ENCODE measurements at places on chromosomes 2 and 18.

- no peak for DNase-seq
Measured at GRCh38 chr2:231258701-231259100, 60.3 kb downstream of the ARMC9 start.

DNA sequence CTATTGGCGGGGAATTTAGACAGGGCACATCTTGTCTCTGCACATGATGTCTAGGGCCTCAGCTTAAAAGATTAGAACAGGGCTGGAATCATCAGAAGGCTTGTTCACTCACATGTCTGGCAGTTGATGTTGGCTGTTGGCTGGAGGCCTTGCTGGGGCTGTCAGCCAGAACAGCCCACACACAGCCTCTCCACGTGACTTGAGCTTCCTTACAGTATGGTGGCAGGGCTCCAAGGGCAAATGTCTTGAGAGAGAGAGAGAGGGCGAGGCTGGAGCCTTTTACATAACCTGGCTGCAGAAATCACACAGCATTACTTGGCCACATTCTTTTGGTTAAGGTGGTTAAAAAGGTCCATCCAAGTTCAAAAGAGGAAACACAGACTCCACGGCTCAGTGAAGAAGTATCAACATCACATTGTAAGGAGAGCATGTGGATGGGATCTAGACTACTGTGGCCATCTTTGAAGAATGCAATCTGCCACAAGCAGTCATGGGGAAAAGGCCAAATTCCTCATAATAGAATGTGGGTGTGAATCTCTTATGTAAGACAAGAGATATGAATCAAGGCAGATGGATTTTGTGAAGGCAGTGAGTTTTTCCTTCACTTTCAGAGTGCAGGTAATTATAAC is 30.4 kb downstream of the SRSF7 start:
- peak; percentile 59 for DNase-seq

DNA sequence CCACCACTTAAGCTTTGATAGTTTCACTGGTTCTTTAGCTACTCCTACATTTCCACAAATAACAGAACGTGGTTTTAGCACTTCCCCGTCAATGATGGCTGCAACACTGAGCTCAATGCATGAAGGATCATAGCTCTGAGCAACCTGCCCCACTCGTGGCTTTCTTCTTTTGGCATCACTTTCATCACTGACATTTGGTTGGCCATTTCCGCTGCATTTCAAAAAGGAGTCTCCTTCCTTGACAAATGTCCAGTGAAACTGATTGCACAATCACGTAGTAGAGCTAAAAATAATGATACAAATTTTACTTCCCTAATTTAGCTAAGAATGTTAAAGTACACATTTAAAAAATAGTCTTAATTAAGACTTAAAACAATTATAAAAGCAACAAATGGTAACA is 205.2 kb upstream of the HDAC4 start:
- no peak for DNase-seq

DNA sequence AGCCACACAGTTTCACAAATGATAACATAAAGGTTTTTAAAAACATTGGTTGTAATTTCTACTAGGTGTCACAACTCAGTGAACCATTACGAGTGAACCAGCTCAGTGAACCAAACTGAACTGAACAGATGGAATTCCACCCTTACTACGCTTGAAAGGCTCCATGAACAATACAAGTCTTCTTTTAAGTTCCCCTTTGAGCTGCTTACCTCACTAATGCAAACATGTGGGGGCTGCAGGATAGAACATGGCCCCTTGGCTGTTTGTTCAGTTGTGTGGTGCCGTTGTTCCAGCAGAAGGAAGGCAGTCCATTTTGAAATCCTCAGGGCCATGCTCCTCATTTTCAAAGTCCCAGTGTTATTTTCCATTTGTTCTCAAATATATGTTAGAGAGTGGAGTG is 30.7 kb upstream of the KLHL14 start:
- no peak for DNase-seq

GRCh38 chr18:10241579-10241978 is 212.9 kb upstream of the APCDD1 start:
- DNase-seq: no peak

DNA sequence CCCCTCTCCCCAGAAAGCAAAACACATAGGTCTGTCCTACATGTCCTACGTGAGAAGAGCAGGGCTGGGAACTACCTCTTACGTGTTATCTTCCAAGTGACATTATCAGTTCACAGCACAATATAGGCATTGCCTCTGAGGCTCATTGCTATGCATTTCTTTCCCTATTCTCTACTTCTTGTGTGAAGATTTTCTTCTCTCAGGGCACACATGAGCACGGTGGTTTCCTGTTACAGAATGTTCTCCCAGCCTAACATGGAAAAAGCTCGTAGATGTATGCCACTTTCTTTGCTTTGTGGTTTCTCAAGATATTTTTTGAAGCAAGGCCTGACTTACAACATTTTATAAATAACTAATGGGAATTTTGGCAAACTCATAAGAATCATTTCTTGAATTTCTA is 19.4 kb upstream of the DSC3 start:
- DNase-seq: no peak

- no peak for DNase-seq
Measured at GRCh38 chr2:220466251-220466691, 838.8 kb downstream of the SLC4A3 start.

- DNase-seq: no peak
Measured at GRCh38 chr2:205311201-205311600, 371.1 kb upstream of the NRP2 start.

GRCh38 chr2:101168706-101169105 is 17.5 kb upstream of the TBC1D8 start:
- DNase-seq: no peak

DNA sequence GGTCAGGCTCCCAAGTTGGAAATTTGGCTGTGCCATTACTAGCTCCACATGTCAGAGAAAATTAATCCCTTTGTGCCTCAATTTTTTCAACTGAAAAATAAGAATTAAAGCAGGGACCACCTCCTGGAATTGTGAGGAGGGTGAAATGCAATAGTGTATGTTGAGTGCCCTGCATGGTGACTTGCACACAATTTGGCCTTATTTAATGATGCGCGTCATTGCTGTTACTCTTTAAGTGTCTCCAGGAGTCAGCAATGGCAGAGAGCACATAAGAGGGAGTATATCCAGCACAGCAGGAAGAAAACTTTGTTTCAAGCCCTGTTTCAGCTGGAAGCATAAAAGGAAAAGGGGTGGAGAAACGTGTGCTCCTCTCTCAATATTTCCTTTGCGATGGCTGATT is 215.8 kb downstream of the ALK start:
- no peak for DNase-seq

DNA sequence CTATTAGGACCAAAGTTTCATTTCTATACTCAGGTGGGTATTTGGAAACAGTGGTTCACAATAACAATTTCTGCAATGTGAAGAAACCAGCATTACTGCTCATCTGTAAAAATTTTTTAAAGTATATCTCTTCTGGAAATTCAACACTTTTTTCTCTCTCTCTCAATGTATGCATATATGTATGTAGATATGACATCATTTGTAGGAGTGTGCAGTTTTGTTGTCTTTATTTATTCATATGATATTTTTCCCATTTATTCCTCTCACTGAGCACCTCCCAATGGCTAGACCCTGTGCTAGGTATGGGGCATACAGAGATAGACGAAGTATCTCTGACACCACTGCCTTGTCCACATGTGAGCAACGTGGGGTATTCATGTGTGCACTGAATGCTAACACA is 58.3 kb downstream of the RDH14 start:
- DNase-seq: no peak

DNA sequence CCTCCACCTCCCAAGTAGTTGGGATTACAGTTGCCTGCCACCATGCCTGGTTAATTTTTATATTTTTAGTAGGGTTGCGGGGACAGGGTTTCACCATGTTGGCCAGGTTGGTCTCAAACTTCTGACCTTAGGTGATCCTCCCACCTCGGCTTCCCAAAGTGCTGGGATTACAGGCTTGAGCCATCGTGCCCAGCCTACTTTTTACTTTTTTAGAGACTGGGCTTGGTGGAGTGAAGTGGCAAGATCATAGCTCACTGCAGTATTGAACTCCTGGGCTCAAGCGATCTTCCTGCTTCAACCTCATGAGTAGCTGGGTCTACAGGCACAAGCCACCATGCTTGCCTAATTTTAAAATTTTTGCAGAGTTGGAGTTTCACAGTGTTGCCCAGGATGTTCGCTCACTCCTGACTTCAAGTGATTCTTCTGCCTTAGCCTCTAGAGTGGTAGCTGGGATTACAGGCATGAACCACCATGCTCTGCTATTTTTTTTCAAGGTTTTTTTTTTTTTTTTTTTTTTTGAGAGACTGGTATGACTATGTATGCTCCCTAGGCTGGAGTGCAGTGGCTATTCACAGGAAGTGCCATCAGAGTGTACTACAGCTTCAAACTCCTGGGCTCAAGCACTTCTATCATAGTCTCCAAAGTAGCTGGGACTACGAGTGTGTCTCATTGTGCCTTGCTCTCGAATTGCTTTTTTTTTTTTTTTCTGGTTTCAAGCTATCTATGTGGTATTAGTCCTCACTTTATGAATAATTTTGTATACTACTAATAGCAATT is 11.9 kb downstream of the MSH2 start:
- DNase-seq: no peak

- DNase-seq: no peak
Measured at GRCh38 chr2:150599889-150600288, 112.4 kb upstream of the RND3 start.

- no peak for DNase-seq
Measured at GRCh38 chr2:175840256-175840655, 161.8 kb downstream of the LNPK start.

DNA sequence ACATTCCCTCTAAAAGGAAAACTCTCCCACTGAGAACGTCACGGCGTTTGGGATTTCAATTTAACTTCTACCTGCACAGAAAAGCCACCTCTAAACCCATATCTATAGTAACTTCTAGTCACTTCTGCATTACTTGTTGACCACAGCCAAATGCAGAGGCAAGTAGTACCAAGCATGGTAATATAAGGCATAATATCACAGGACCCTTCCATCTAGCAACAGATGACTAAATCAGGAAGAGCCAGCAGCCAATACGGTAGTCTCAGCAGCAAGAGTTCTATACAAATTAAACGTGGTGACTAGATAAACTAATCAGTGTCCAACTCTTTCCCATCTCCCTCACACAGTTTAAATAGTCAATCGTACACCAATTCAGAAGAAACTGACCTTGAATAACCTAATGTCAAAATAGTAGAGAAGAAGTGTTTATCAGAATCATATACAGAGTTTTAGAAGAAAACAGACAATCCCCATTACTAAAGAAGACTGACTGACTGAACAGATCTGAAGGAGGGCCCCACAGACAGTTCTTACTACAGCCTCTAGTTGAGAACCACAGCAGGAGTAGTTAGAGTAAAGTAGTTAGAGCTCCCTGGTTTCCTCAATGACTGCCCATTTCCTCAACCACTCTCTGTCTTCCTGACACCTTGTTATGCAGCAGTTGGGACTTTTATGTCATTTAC is 30.0 kb downstream of the MEMO1 start:
- no peak for DNase-seq
